ENCODE measurements at places on chromosomes 6 and 20. TPM values are rescaled to one million over a fixed set of nuclear protein-coding genes. Genes with fewer than 3 reads are reported as not detected.

BHLHE23 gene
- not detected for total RNA-seq

POM121L2 gene
- total RNA-seq = not detected

- no peak overlapping the region for H3K4me3 ChIP-seq
- no peaks in the 10 kb centered on the region for H3K4me1 ChIP-seq
- peaks cover 17% of the 10 kb centered on the region for H3K27me3 ChIP-seq
- no peak overlapping the region for H3K27ac ChIP-seq
- H3K36me3 ChIP-seq = no peaks in the 10 kb centered on the region
- no peak for DNase-seq
These were observed 396.5 kb downstream of the SMOC2 start for GRCh38 chr6:168837254-168838036.

GRCh38 chr20:43294031-43294430, 104.3 kb upstream of the PTPRT start:
- no peak overlapping the region for H3K27ac ChIP-seq
- no peak overlapping the region for H3K4me3 ChIP-seq
- H3K4me1 ChIP-seq = no peaks in the 10 kb centered on the region
- H3K36me3 ChIP-seq = no peaks in the 10 kb centered on the region
- no peak for DNase-seq
- peaks cover 4% of the 10 kb centered on the region for H3K27me3 ChIP-seq

GRCh38 chr6:145814035-145814500, 527 bp downstream of the FBXO30 start:
- H3K36me3 ChIP-seq = peaks cover 5% of the 10 kb centered on the region
- DNase-seq = peak; percentile 16
- peaks cover 53% of the 10 kb centered on the region for H3K4me1 ChIP-seq
- peak overlapping the region; percentile 60 for H3K27ac ChIP-seq
- H3K4me3 ChIP-seq = peak overlapping the region; percentile 79

GRCh38 chr6:169974663-169975062, 223.2 kb downstream of the ERMARD start:
- no peak overlapping the region for H3K4me3 ChIP-seq
- no peaks in the 10 kb centered on the region for H3K36me3 ChIP-seq

GRCh38 chr6:17768388-17768787, 61.7 kb upstream of the NUP153 start:
- peaks cover 5% of the 10 kb centered on the region for H3K27me3 ChIP-seq
- H3K36me3 ChIP-seq = no peaks in the 10 kb centered on the region
- no peak for DNase-seq
- no peaks in the 10 kb centered on the region for H3K4me1 ChIP-seq
- H3K27ac ChIP-seq = no peak overlapping the region
